ENCODE measurements at places on chromosomes 4 and X. TPM values are rescaled to one million over a fixed set of nuclear protein-coding genes. Genes with fewer than 3 reads are reported as not detected.
A peak's percentile ranks its signal among the peaks of the same experiment; 100 is the strongest.

PPARGC1A gene
- not detected for total RNA-seq

GRCh38 chr4:7198440-7199128 is 6.2 kb downstream of the SORCS2 start:
- no peaks in the 10 kb centered on the region for H3K36me3 ChIP-seq
- no peaks in the 10 kb centered on the region for H3K4me1 ChIP-seq
- H3K27me3 ChIP-seq: peaks cover 11% of the 10 kb centered on the region
- no peak for DNase-seq
- no peak overlapping the region for H3K4me3 ChIP-seq

BCAP31 gene
- total RNA-seq: 117 TPM

CORIN gene
- 0.25 TPM for total RNA-seq

GRCh38 chrX:30253257-30253656 is 6.3 kb downstream of the MAGEB1 start:
- no peak for DNase-seq
- H3K4me3 ChIP-seq: no peak overlapping the region
- no peaks in the 10 kb centered on the region for H3K4me1 ChIP-seq
- H3K27me3 ChIP-seq: no peaks in the 10 kb centered on the region
- H3K36me3 ChIP-seq: no peaks in the 10 kb centered on the region

DNA sequence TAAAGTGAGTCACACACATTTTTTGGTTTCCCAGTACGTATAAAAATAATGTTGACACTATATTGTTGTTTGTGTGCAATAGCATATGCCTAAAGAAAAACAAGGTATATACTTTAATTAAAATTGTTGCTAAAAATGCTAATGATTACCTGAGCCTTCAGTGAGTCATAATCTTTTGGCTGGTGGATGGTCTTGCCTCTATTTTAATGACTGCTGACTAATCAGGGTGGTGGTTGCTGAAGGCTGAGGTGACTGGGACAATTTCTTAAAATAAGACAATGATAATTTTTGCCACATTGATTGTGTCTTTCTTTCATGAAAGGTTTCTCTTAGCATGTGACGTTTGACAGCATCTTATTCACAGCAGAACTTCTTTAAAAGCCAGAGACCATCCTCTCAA is 21.0 kb upstream of the ANXA10 start:
- no peak overlapping the region for H3K27ac ChIP-seq
- no peak for DNase-seq
- H3K4me1 ChIP-seq: no peaks in the 10 kb centered on the region
- no peaks in the 10 kb centered on the region for H3K27me3 ChIP-seq
- H3K36me3 ChIP-seq: no peaks in the 10 kb centered on the region

GRCh38 chrX:77658886-77659285 is 127.1 kb downstream of the ATRX start:
- no peak for DNase-seq
- H3K4me3 ChIP-seq: no peak overlapping the region
- H3K27me3 ChIP-seq: no peaks in the 10 kb centered on the region
- H3K4me1 ChIP-seq: no peaks in the 10 kb centered on the region

ADAM29 gene
- not detected for total RNA-seq

GRCh38 chr4:84498935-84499623 is at the start of gene NKX6-1:
Gene NKX6-1 (minus strand): TSS chr4:84499292. CDS start chr4:84498228, 1,064 bp downstream.
- H3K27ac ChIP-seq: no peak within 1 kb of the TSS
- no peaks in the 10 kb centered on the region for H3K36me3 ChIP-seq
- peak within 1 kb of the TSS; percentile 49 for H3K4me3 ChIP-seq
- peaks cover 84% of the 10 kb centered on the region for H3K27me3 ChIP-seq
- DNase-seq: peak; percentile 23

ADRA2C gene
- not detected for total RNA-seq

DNA sequence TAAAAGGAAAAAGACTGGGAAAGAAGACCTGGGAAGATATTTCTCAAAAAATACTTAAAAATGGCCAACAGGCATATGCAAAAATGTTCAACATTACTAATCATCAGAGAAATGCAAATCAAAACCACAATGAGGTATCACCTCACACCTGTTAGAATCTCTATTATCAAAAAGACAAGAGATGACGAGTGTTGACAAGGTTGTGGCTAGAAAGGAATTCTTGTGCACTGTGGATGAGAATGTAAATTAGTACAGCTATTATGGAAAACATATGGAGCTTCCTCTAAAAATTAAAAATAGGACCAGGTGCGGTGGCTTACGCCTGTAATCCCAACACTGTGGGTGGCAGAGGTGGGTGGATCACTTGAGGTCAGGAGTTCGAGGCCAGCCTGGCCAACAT is 50.0 kb downstream of the C4orf46 start:
- H3K36me3 ChIP-seq: no peaks in the 10 kb centered on the region
- no peak for DNase-seq
- H3K27me3 ChIP-seq: no peaks in the 10 kb centered on the region

PABPC1L2B gene
- total RNA-seq: not detected

TENM3 gene
- total RNA-seq: not detected

MANBA gene
- 119 TPM for total RNA-seq

DNA sequence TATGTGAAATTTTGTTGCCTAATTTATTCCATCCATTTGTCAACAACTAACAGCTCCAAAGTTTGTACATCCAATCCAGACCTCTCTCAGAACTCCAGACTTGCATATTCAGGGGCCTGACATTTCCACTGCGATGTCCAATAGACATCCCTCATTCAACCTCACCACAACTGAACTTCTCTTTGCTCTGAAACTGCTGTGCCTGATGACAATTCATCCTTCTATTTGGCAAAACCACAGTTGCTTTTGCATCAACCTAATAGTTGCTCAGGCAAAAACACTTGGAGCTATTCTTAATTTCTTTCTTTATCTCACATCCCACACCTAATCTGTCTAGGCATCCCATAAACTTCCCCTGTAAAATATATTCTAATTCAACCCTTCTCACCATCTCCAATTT is 56.5 kb downstream of the ANTXR2 start:
- no peaks in the 10 kb centered on the region for H3K27me3 ChIP-seq
- DNase-seq: no peak
- peaks cover 18% of the 10 kb centered on the region for H3K36me3 ChIP-seq
- H3K4me1 ChIP-seq: no peaks in the 10 kb centered on the region
- H3K27ac ChIP-seq: no peak overlapping the region

MAB21L2 gene
- total RNA-seq: not detected

GRCh38 chr4:102807345-102807744 is 20.0 kb downstream of the UBE2D3 start:
- H3K4me1 ChIP-seq: peaks cover 23% of the 10 kb centered on the region
- no peak overlapping the region for H3K4me3 ChIP-seq
- DNase-seq: no peak
- peak overlapping the region; percentile 24 for H3K27ac ChIP-seq
- H3K27me3 ChIP-seq: no peaks in the 10 kb centered on the region

- H3K27me3 ChIP-seq: no peaks in the 10 kb centered on the region
- H3K4me3 ChIP-seq: no peak overlapping the region
- no peaks in the 10 kb centered on the region for H3K4me1 ChIP-seq
- no peaks in the 10 kb centered on the region for H3K36me3 ChIP-seq
- H3K27ac ChIP-seq: no peak overlapping the region
These were observed 336.1 kb upstream of the PABPC4L start for GRCh38 chr4:134537701-134538100.

DNA sequence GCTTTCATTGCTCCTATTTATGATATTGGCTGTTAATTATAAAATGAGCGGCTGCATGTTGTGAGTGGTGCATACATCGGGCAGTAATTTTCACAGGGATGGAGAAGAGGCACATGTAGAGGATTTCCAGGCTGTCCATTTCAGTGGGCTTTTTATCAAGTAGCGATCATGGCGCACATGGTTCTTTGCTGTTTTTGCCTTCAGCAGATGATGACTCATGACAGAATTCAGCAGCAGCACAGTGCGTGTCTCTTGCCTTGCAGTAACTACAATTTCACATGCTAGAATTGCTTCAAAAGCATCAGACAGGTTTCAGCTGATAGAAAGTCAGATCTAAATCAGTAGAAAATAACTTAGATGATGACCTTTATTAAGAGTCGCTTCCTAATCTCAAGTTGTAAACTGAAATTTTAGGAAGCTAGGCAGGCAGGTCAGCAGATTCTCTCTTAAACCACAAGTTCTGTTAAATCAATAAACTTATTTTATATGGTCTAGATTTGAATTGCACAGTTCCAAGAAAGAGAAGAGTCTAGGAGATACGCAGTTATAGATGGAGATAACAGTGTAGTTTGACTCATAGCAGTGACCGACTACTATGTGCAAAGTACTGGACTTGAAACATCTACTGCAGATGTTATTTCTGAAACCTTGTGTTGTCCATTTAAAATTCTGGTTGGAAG is 35.8 kb downstream of the LRP2BP start:
- H3K27ac ChIP-seq: no peak overlapping the region
- H3K36me3 ChIP-seq: peaks cover 38% of the 10 kb centered on the region
- H3K4me1 ChIP-seq: no peaks in the 10 kb centered on the region

Data from B cell (primary cell).